ENCODE measurements at places on chromosomes 1 and 21.

DNA sequence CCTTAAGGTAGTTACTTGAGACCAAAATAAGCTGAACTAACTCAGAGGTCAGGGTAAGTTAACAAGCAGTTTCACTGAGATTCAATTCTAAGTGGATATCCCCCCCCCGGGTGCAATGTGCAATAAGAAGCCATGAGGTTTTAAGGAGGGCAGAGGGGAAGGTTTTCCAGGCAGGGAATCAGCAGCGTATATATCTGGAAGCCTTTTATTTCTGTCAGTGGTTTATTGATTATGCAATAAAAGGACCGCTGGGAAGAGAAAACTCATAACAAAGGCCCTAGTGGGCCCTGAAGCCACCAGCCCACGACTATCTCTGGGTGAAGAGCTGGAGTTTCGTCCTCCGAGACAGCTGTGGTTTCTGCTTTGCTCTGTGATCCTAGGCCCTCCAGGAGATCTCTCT, 53.1 kb upstream of the CTPS1 start:
- peak; percentile 47 for DNase-seq

- DNase-seq, result peak; percentile 19
Observed at GRCh38 chr1:245153552-245154428, 995 bp upstream of the KIF26B start.

DNA sequence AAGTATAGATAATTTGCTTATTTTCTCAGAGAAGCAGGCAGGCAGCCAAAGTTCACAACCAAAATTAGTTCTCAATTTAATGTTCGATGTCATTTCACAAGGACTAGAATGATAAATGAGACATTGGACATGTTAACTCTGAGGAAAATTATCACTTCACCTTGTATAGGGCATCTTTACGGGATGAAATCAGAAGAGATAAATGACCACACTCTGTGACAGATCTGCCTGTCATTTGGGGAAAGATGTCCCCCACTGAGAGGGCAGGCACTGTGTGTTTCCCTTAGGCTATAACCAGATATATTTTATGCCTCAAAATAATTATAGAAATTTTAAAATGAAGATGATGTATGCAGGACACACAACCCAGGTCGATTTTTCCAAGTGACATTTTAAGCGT, 642.9 kb downstream of the BRINP3 start:
- DNase-seq, result no peak

- DNase-seq, result no peak
Observed at GRCh38 chr1:98919211-98919610, 85.5 kb downstream of the PLPPR5 start.

GRCh38 chr1:27527223-27527889, 37.4 kb upstream of the WASF2 start:
- peak; percentile 61 for DNase-seq

GRCh38 chr1:29636936-29637335, 400.6 kb downstream of the PTPRU start:
- DNase-seq, result no peak

- peak; percentile 58 for DNase-seq
Observed at GRCh38 chr1:3750741-3751140, 1.5 kb upstream of the CCDC27 start.

GRCh38 chr1:8563944-8564537, 246.1 kb downstream of the SLC45A1 start:
- DNase-seq, result no peak

GRCh38 chr1:16026723-16027484, 5.1 kb downstream of the CLCNKA start:
- DNase-seq, result no peak

DNA sequence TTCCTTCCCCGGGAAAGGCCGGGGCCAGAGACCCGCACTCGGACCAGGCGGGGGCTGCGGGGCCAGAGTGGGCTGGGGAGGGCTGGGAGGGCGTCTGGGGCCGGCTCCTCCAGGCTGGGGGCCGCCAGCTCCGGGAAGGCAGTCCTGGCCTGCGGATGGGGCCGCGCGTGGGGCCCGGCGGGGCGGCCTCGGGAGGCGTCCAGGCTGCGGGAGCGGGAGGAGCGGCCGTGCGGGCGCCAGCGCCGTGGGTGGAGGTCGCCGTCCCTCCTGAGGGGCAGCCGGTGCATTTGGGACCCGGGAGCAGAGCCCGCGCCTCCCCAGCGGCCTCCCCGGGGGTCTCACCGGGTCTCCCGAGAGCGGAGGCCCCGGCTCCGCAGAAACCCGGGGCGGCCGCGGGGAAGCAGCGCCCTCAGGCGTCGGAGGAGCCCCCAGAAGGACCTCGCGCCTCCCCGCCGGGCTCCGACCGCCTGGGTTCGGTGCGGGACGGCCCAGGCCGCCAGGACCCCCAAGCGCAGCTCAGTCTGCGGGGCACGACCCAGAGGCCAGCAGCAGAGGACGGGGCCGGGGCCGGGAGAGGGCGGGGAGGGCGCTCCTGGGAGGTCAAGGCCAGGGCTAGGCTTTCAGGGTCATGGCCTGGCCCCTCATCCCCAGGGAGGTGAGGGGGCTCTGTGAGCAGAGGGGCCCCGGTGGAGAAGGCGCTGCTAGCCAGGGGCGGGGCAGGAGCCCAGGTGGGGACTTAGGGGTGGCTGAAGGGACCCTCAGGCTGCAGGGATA, 7.2 kb upstream of the SLX9 start:
- DNase-seq, result no peak

GRCh38 chr1:111476761-111477309, 3.1 kb downstream of the C1orf162 start:
- no peak for DNase-seq

GRCh38 chr21:38525454-38525853, 27.2 kb upstream of the ERG start:
- no peak for DNase-seq

GRCh38 chr1:11978301-11978700, 1.9 kb upstream of the MFN2 start:
- DNase-seq, result no peak

GRCh38 chr1:56904663-56905397, 50.2 kb downstream of the C8A start:
- DNase-seq, result peak; percentile 41

DNA sequence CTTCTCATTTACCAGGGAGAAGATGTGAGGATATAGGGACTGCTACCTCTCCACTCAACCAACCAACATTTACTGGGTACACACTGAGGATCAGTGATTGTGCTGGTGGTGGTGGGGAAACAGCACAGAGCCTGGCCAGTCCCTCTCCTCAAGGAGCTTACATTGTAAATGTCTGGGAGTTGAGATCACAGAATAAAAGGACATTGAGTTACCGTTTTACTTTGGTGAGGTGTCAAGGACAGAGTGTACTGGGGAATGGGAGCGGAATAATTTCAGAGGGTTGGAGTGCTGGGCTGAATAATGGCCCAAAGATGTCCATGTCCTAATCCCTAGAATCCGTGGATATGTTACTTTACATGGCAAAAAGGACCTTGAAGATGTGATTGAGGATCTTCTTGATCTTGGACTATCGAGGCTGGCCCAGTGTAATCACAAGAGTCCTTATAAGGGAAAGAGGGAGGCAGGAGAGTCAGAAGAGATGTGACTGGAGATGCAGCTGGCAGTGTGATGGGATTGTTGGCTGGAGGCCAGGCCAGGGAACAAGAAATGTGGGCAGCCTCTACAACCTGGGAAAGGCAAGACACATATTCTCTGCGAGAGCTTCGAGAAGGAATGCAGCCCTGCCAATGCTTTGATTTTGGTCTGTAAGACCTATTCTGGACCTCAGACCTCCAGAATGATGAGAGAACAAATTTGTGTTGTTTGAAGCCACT, 26.6 kb upstream of the RWDD3 start:
- no peak for DNase-seq

DNA sequence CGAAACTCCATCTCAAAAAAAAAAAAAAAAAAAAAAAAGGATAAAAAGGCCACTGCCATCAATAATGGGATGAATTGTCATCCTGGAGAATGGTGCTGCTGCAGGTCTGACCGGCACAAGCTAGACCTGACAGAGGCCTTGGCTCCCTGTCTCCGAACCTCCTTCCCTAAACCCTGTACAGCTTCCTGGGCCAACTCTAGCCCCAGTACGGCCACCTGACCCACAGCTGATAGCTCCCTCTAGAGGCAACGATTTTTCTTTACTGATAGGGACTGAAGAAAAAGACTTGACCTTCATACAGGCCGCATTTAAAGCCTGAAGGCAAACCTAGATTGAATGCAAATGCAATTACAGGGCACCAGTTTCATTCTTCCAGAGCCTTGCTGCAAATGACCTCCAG, 30.7 kb downstream of the NOL9 start:
- peak; percentile 49 for DNase-seq

DNA sequence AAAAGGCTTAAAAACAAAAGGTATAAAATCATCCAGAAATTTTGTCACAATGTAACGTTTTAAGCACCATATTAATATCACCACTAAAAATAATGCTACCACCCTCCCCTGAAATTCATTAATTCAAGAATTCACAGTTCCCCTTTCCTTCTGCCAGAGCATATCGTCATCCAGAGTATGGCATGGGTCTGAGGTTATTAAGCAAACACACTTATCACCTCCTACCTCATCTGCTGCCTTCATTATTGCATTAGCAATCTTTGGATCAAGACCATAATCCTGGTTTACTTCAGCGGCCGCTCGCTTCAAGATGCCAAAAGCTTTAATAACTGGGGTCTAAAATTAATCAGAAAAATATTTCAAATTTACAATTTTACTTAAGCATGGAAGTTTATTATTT, 6.2 kb downstream of the FH start:
- DNase-seq, result no peak

GRCh38 chr1:225460021-225460736, 32.3 kb upstream of the LBR start:
- no peak for DNase-seq

- DNase-seq, result peak; percentile 82
Observed at GRCh38 chr1:8303141-8303540, 14.8 kb upstream of the SLC45A1 start.

DNA sequence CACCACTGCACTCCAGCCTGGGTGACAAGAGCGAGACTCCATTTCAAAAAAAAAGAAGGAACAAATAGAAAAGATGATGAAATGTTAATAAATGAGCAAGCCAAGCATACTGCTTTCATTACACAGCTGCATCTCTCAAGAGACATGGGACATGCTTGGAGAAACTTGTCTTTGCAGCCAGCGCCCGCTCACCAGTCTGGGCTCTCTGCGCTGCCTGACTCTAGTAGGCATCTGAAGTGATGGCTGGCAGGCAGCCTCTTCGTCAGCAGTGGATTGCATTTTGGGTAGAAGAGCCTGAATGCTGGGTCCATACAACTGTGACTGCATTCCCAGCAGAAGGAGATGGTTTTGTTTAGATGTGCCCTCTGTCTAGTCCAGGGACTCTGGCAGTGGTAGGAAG, 48.0 kb downstream of the IL6R start:
- no peak for DNase-seq

DNA sequence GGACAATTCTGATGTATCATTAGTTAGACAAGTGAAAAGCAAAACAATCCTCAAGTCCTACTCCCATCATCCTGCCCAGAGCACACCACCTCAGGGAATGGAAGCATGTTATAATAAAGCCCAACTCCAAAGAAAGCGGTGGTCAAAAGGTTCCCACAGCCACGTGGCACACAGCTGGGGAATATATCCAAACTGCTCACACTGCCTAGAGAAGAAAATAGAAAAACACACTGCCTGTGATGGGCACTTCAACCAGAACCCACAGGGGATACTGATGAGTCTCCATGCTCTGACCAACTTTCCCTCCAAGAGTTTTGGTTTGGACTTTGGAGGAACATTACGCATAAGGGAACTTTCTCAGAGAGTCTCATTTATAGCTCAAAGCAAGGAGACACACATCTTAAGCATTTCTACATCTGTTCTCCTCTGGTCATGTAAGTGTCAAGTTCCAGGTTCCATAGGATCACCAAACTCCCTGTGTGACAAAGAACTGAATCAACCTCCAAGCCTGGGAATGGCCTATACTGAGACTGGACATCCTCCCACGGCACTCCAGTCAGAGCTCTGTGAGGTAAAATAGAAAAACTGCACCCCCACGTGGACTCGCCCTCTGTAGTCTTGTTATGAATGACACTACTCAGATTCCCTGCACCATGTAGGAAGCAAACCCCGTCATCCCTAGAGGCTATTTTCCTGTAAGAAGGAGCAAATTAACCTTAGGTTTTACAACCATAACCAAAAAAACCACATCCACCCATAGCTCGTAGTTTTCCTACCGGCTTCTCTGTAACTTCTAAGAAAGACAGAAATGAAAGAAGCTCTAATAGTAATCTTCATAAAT, 12.2 kb downstream of the DSTYK start:
- peak; percentile 53 for DNase-seq

DNA sequence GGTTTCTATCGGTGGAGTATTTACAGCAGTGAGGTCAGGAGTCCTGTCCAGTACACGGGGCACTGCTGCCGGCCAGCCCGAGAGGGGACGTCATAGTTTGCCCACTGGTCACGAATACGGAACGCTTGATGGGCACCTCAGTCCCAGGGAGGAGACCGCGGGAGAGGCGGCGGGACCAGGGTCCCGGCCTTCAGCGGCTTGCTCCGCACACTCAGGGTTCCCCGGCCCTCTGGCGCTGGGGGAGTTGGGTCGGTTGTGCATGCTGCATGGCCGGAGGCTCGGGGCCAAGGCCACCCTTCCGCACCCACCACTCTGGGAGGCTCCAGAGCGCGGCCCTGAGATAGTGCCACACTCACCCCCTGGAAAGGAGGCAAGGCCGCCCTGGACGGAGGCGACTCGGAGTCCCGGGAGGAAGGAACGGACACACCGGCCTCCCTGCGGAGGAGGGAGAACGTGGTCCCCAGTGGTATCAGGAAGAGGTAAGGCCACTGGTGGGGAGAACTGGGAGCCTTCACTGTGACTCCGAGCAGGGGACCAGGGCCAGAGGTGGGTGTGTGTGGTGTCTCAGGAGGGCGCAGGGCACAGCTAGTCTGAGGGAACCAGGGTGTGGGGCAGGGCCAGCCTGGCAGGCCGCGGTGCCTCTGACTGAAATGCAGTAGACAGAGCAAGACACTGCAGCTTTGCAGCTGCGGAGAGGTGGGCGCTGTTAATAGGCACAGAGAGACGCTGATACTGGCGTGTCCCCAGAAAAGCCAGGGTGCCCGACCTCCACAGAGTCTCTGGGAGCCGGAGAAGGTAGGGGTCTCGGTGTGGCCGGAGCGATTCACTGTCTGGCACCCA, 28.6 kb upstream of the PRSS38 start:
- no peak for DNase-seq

- DNase-seq, result no peak
Observed at GRCh38 chr1:181430015-181430885, 53.1 kb upstream of the CACNA1E start.

DNA sequence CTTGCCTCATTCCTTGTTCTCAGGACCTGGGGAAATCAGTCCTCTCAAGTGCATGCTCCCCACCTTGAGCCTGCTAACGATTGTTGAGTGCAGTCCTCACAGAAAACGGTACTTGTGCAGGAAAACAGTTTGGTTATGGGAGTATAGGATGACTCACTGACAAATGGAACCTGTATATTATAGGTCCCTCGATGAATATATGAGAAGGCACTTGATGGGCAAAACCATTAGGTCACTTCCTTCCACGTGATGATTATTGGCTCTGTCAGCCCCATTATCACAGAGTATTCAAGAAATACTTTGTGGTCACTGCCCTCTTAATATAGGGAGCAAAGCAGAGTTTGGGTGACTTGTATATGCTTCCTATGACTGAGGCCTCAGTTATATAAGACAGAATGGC, 6.2 kb downstream of the CCDC17 start:
- peak; percentile 21 for DNase-seq

GRCh38 chr1:198607714-198608113, 31.1 kb upstream of the PTPRC start:
- no peak for DNase-seq

GRCh38 chr1:234361102-234361603, 12.1 kb upstream of the COA6 start:
- DNase-seq, result no peak

- DNase-seq, result no peak
Observed at GRCh38 chr1:54157401-54157800, 4.6 kb upstream of the CDCP2 start.

GRCh38 chr1:115121793-115122192, 32.5 kb upstream of the TSPAN2 start:
- DNase-seq, result no peak

Data from amniotic epithelial cell (primary cell).